ENCODE measurements at places on chromosomes 6 and 20.

DNA sequence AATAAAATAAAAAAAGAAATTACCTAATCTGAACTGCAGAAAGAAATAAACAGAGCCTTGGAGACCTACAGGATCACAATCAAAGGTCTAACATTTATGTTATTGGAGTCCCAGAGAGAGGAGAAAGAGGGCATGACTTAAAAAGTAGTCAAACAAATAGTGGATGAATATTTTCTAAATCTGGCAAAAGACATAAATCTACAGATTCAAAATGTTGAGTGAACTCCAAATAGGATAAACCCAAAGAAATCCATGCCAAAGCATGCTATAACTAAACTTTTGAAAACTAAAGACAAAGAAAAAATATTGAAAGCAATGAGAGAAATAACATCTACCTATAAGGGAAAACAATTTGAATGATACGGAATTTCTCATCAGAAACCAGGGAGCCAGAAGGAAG lies 38.2 kb downstream of the PSMB1 start:
- no peak for DNase-seq

GRCh38 chr6:135640449-135641111 lies 143.0 kb upstream of the AHI1 start:
- DNase-seq: no peak

DNA sequence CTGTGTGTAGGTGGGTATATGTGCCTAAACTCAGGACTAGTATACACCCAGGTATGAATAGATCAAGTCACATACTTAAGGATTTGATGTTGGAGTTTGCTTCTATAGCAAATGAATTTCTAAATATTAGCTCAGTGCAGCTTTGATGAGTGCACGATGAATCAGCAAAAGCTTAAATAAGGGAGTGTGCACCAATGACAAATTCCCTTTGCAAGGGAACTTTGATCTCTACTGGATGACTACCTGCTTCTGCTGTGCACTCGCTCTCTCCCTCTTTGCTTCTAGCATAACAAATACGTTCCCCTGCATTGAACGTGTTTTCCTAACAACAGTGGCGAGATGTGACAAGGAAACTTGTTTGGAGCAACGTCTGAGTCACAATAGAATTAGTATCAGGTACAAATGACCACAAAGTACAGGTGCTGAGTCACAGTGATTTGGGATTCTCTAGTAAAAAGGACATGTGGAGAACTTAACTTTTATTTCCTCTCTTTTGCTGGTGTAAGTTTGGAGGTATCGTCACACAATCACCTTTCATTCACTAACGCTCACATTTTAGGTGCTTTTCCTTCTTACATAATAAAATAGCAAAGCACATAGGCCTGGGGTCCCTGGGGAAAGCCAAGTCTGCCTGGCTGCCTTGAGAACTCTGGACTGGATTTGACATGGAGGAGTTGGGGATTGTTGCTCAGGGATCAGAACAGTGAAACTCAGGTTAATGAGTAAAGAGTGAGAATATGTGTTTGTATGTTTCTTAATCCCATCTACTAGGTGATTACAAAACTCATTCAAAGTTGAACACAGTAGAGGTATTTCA lies 49.7 kb downstream of the KLHL31 start:
- no peak for DNase-seq

DNA sequence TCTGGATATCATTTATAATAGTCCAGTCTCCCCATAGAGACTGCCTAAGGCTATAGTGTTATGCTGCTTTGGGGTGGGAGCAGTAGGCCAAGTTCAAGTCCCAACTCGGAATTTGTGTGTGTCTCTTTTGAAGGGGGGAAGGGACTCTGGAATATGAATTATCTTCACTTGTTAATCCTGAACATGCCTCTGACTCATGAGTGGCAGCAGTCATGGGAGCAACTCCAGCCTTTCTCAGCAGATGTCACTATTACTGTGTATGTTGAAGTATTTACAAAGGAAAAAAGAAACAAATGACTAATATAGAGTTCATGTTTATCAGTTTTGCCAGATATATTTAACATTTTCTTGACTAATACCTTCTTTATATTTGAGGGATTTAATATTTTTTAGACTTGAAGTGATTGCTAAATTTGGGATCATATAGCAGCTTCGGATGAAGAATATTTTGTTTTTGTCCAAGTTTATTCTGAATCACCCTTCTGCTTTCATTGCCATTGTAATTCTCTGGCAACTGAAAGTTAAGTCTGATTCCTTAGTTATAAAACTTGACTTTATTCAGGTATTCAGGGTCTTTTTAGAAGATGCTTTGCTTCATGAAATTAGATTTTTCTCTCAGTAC lies 23.4 kb downstream of the FAM217A start:
- no peak for DNase-seq

DNA sequence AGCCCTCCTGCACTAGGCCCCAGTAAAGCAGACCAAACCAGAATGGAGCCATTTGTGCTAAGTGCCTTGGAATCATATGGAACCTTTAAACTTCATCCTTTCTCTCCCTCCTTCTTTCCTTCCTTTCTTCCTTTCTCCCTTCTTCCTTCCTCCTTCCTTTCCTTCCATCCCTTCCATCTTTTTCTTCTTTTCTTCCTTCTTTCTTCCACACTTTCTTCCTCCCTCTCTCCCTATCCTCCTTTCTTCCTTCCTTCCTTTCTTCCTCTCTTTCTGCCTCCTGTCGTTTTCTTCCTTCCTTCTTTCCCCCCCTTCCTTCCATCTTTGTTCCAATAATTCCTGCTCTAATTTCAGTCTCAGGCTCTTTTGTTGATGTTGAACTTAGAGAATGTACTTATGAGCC lies 11.2 kb upstream of the SFT2D1 start:
- DNase-seq: no peak

DNA sequence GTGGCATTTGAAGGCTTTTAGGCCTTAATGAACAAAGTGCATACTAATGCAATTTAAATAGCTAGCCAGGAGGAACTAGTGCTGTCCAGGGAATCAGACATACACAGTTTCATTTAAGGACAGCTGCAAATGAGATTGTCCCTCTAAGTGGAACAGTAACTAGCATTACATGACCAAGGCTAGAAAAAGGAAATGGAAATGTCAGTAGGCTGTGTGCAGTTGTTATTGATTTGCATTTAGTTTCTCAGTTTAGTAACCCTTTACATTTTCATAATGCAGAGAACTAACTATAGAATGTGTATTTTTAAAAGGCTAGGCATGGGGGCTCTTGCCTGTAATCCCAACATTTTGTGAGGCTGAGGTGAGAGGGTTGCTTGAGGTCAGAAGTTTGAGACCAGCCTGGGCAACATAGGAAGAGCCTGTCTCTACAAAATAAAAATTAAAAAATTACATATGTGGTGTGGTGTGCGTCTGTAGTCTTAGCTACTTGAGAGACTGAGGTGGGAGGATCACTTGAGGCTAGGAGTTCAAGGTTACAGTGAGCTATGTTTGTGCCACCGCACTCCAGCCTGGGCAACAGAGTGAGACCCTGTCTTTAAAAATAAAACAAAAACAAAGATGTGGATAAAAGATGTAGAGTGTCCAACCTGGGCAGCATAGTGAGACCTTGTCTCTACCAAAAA lies 468.0 kb downstream of the UTRN start:
- DNase-seq: no peak

GRCh38 chr6:25944688-25945574 lies 14.4 kb upstream of the SLC17A2 start:
- DNase-seq: no peak

- DNase-seq: no peak
Measured at GRCh38 chr6:130070792-130071191, 52.4 kb downstream of the L3MBTL3 start.

DNA sequence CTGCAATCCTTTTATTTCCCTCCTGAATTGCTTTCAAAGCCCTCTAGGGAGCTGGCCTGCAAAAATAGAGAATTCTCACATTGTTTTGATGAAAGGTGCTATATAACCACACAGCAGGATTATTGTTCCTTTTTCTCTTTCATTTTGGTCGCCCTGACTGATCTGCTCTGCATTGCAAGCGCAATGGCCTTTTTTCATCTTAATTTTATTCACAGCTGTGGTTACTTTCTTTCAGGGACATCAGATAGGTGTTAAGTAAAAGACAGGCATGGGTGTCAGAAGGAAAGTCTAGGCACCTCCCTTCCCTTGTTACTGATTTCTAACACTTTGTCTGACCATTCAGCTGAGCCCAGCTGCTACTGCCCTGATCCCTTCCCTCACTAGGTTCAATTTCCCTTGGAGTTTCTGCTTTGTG lies 850.5 kb upstream of the MAP3K7 start:
- DNase-seq: no peak

DNA sequence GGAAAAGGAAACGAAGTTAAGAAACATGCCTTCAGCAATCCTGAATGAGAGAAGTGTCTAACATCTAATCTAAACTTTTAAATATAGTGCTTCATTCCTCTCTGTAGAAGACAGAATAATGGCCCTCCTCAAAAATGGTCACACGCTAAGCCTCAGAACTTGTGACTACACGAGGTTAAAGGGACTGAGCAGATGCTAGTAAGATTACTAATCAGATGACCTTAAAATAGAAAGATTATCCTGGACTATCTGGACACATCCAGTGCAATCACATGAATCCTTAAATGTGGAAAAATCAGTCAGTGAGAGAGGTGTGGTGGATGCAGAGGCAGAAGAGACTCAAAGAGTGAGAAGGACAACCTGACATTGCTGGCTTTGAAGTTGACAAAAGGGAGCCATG lies 126.1 kb downstream of the TBX18 start:
- DNase-seq: no peak

DNA sequence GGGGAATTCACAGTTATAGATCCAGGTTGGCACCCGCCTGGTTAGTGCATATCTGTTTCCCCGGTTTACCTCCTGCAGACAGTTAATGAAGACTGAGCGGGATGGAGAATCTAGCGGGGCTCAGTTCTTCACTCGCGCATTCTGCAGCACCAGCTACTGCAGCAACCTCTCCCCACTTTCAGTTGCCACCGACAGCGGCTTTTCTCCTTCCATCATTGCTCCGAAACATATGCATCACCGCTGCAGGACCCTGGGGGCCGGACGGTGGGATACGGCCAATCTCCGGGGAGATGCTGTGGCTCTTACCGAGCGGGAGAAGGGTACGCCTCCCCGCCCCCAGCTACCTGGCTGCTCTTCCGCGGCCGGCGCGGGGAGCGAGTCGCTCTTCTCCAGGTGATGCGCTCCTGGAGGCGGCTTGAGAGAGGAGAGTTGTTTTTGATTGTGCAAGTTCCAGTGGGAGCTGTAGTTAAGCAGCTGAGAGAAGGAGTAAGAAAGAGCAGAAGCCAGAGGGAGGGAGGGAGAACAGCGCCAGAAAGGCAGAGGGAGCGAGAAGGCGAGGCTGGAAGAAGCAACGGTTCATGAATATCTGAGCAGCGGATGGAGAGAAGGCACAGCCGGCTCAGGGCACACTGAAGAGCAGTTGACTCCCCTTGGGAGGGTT lies at the start of gene SGK1:
Gene SGK1 (minus strand): TSS at position 642 of the 661 bp plus-strand sequence. CDS start 652 bp downstream, outside the sequence.
- peak; percentile 67 for DNase-seq

- DNase-seq: no peak
Measured at GRCh38 chr6:82914511-82914910, 151.1 kb downstream of the UBE3D start.

DNA sequence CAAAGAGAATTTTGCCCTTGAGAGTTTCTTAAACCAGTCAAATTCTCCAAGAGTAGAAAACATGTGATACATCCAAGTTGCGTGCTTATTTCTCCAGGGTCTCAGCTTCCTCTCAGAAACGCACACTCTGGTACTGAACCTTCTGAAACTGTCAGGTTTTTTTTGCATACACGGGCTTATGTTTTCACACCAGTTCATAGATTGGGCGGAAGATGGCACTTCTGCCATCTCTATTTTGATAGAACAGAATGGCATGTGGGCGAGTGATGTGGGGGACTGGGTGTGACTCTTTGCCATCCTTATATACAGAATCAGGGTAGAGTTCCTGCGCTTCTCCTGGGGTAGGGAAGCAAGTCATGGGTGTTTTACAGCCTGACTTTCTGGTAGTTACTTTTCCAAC lies 56.4 kb downstream of the ADTRP start:
- no peak for DNase-seq

DNA sequence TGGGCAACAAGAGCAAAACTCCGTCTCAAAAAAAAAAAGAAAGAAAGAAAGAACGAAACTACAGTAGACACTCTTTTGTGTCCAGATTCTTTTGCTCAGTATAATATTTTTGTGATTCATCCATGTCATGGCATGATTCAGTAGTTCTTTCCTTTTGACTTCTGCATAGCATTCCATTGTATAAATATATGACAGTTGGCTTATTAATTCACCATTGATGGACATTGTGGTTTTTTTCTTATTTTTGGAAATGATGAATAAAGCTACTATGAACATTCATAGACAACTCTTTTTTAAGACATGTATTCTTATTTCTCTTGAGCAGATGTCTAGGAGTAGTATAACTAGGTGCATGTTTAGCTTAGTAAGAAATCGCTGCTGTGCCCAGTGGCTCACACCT lies 10.3 kb upstream of the IER3 start:
- no peak for DNase-seq

- no peak for DNase-seq
Measured at GRCh38 chr6:137722749-137723272, 144.2 kb upstream of the TNFAIP3 start.

DNA sequence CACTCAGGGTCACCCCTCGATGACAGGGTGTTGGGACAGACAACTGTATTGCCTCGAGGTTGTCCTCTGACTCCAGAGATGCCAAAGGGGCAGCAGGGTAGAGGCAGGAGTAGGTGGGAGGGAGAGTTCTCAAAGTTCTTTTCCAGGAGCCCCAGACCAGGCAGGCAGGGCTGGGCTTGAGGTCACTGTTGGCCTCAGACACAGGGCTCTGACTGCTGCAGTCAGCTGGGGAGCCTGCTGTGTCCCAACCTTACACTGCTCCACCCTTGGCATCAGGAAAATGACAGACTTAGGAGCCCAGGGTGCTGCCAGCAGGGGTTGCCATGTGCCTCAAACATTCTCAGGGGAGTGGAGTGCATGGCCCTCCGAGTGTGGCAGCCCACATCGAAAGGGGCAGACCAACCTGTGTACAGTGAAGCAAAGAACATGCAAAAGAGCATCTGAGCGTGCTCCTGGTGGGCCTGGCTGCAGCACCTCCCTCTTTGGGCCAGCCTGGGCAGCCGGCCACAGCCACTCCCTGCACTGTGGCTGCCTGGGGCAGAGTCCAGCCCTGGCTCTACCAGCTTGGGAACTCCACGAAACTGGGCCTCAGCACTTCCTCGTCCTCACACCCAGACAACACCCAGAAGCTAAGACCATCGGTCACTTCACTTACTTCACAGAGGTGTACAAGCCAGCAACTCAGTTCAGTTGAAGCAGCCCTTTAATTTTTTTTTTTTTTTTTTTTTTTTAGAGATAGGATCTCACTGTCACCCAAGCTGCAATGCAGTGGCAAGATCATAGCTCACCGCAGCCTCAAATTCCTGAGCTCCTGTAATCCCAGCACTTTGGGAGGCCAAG lies 24.0 kb downstream of the C6orf132 start:
- no peak for DNase-seq

Data from substantia nigra (tissue), 51 donors.